ENCODE measurements at places on chromosomes 5 and 9.

DNA sequence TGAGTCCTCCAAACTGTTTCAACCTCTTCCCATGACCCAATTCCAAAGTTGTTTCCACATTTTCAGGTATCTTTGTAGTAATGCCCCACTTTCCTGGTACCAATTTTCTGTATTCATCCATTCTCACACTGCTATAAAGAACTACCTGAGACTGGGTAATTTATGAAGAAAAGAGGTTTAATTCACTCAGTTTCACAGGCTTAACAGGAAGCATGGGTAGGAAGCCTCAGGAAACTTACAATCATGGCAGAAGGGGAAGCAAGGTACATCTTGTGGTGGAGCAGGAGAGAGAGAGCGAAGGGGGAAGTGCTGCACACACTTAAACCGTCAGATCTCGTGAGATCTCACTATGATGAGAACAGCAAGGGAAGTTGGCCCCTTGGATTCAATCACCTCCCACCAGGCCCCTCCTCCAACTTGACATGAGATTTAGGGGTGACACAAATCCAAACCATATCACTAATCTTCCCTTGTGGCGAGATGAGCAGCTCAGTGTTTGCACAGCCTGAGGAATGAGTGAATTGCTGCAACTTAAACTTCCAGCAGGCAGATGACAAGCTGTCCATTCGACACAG lies 42.9 kb downstream of the TRIP13 start:
- DNase-seq: no peak

DNA sequence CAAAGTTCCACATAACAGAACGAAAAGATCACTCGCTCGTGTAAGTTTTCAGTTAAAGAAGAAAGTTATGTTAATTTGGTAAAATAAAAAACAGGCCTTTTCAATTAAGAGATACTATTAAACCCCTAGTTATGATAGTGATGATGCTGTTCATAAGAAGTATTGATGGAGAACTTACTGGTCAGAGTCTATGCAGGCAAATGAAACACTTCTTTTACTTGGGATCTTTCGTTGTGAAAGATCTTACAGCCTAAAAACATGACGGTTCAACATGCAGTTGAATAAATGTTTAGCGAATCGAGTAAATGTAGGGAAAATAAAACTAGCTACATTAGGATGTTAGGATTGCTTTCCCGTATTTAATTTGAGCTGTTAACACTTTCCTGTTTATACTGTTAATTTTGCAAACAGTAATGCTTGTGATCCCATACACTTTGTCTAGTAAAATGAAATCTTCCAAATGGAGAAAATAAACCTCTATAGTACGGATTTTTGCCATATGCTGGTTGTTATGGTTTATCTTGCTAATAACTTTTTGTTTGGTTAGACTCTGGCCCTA lies 2.0 kb downstream of the RHOBTB3 start:
- no peak for DNase-seq

DNA sequence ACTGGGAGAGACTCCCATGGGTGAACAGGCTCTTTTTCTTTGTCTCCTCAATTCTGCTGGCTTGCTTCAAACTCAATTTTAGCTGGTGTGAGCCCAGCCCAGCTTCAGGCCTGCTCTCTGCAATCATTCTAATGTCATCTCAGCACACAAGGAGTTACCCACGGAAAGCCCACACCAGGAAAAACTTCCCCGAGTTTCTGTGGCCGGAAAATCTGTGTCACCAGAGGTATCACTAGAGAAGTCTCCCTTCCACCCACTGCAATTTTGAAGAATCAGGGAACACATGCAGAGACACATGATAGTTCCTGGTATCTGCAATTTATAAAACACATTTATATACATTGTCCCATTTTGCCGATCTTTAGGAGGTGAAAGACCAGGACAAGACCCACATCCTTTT lies 13.5 kb upstream of the NDFIP1 start:
- DNase-seq: no peak

DNA sequence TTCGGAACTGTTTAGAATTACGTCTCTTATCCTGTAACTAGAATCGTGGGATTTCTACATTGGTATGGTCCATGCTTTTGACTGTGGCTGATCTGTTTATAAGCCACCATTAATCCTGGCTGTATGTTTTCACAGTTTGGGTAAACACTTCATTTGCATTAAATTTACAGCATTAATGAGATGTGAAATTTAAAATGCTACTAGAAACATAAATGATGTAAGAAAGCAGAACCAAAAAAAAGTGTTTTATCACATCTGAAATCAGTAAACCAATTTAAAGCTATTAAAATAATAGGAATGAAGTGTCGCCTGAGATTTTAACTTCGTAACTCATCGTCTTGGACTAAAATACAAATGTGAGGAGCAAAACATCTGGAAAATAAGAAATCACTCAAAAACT lies 201.7 kb downstream of the NFIB start:
- no peak for DNase-seq

DNA sequence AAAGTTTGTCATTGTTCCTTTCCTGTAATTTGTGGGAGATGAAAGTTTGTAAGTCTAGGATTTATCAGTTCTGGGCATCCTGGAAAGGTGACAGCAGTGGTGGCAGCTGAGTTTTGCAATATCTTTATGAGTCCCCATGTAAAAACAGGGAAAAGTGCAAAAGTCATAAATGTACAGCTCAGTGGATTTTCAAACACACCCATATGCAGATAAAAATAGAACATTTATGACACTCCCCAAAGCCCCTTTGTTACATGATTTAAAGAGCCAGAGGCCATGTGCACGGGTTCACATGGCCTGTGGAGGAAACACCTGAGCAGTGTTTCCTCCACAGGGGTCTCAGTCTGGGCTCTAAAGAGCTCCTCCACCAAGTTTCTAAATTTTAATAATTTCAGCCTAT lies 6.3 kb downstream of the TMEM38B start:
- DNase-seq: no peak

GRCh38 chr5:64339769-64340168 lies 166.0 kb upstream of the RGS7BP start:
- no peak for DNase-seq

GRCh38 chr5:175201393-175201792 lies 242.6 kb downstream of the DRD1 start:
- DNase-seq: peak; percentile 51

GRCh38 chr9:73148447-73148937 lies 3.2 kb upstream of the ANXA1 start:
- DNase-seq: peak; percentile 44

GRCh38 chr9:33418090-33418489 lies 15.7 kb upstream of the AQP7 start:
- DNase-seq: no peak

DNA sequence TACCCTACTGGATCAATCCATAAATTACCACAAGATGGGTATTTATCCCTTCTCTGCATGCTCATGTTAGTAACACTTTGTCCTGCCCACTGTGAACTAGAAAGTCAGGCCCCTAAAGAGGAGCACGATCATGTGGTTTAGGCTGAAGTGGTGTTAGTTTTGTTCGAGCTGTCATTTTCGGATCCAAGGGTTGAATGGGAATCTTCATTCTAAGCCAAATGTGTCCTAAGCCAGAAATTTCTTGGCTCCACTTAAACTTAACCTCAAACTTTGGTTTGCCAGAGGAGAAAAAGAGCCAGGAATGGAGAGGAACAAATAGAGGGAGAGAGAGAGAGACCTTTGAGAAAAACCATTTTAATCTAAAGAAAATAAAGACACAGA lies 837.7 kb upstream of the ZNF608 start:
- no peak for DNase-seq
